ENCODE measurements at places on chromosomes 2 and 18.

DNA sequence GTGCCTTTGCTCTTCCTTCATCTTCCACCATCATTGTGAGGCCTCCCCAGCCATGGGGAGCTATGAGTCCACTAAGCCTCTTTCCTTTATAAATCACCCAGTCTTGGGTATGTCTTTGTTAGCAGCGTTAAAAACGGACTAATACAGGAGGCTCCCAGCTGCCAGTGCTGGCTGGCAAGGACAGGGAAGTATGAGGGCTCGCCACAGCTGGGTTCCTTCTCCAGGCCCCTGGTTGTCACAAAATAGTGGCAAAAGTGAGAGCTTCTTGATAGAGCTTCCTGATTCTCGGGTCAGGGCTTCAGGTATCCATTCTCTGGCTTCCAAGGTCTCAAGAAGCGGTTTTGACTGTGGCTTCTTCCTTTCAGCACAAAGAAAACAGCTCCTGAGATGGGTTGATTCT lies 85.0 kb downstream of the ZNF516 start:
- DNase-seq: no peak

GRCh38 chr2:210440206-210440605 lies 36.4 kb downstream of the LANCL1 start:
- no peak for DNase-seq

GRCh38 chr18:37967261-37967660 lies 401.7 kb upstream of the CELF4 start:
- no peak for DNase-seq

- no peak for DNase-seq
Observed at GRCh38 chr2:160077912-160078810, 15.7 kb upstream of the PLA2R1 start.

- DNase-seq: no peak
Observed at GRCh38 chr2:20578895-20579825, 71.7 kb downstream of the HS1BP3 start.

DNA sequence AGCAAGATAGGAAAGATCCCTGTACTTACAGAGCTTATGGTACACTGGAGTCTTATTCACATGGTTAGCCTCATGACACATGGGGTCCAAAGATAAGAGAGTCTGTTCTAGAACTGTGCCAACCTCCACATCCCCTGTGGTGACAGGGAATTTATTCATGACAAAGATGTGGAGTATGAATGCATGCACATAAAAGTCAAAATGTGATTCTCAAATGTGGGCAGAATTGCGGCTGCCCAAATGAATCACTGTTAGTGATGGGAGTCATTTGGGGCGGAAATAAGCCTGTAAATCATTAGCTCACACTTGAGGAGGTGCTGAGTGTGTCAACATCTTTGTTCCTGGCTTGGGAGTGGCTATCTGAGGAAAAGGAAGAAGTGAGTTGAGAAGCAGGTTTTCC lies 560.6 kb downstream of the SLC4A3 start:
- no peak for DNase-seq

DNA sequence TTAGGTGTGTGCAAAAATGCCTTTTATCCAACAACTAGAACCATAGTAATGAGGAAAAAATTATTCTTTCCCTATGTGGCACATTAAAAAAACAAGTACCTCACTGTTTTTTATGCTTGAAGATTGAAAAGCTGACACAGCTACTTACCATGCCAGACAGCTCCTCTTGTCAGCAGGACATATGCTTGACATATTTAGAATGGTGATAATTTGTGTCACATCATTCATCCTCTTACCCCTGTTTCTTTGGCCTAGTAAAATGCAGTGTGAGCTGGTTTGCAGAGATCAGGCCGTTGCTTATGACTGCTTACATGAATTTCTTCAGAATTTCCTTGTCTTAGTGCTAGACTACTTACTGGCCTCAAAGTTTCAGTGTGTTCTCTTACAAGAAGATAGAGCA lies 869.9 kb downstream of the LRP1B start:
- no peak for DNase-seq

- no peak for DNase-seq
Observed at GRCh38 chr2:16010011-16010410, 69.7 kb downstream of the MYCN start.

- no peak for DNase-seq
Observed at GRCh38 chr2:26170795-26171194, 2.1 kb upstream of the GAREM2 start.

DNA sequence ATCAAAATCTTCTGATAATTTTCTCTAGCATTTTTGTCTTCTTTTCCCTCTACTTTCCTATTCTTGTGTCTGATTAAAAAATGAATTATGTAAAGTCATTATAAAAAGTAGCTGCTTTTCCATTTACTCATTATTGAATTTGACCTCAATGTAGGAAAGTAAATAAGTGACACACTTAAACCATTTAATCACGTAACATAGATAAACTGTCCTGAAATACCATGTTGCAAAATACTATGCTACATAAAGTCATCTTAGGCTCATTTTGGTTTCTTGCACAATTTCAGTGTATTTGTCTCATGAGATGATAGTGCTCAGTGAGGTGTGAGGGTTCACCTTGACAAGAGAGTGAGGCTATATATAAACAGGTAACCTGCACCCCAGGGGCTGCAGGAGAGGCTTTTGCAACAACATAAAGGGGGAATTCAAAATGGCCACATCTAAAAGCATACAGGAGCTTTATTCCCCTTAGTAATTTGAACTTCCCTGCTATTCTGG lies 502.7 kb downstream of the RNF144A start:
- no peak for DNase-seq

- no peak for DNase-seq
Observed at GRCh38 chr18:77393519-77393918, 143.9 kb downstream of the GALR1 start.

DNA sequence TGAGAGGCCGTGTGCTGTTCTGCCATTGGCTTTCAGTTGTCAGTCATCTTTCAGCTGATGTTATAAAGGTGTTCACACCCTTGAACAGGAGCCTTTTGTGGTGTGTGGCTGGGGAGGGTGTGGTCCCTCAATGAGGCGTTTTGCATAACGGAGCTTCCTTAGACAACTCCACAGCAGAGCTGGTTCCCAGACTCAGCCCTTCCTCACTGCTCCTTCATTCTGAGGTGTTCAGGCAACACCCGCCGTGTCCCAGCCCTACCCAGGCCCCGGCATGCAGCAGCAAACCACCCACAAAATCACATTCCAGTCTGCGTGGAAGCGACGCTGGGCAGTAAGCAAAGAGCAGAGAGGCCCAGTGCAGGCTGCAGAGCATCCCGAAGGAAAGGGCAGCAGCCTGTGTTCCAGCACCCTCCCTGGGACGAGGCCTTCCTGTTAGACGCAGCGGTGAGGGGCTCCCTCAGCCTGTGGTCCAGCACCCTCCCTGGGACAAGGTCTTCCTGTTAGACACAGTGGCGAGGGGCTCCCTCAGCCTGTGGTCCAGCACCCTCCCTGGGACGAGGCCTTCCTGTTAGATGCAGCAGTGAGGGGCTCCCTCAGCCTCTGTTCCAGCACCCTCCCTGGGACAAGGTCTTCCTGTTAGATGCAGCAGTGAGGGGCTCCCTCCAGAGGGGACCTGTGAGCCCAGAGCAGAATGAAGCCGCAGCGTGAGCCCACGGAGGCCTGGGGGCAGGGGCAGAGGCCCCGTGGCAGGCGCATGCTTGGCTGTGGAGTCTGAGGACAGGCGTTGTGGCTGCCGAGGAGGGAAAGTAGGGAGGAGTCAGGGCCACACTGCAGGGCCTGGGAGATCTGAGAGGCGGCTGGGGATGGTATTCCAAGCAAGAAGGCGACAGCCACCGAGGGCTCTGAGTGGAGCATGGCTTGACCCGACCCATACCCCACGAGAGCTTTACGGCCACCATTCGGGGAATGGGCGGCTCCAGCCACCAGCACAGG lies 201.8 kb upstream of the HDAC4 start:
- DNase-seq: peak; percentile 40

- no peak for DNase-seq
Observed at GRCh38 chr2:225069477-225069876, 27.2 kb upstream of the DOCK10 start.

- DNase-seq: peak; percentile 74
Observed at GRCh38 chr2:27441958-27442919, at the start of gene KRTCAP3. KRTCAP3 (plus strand) TSS chr2:27442381; CDS start chr2:27442413, 32 bp downstream.

DNA sequence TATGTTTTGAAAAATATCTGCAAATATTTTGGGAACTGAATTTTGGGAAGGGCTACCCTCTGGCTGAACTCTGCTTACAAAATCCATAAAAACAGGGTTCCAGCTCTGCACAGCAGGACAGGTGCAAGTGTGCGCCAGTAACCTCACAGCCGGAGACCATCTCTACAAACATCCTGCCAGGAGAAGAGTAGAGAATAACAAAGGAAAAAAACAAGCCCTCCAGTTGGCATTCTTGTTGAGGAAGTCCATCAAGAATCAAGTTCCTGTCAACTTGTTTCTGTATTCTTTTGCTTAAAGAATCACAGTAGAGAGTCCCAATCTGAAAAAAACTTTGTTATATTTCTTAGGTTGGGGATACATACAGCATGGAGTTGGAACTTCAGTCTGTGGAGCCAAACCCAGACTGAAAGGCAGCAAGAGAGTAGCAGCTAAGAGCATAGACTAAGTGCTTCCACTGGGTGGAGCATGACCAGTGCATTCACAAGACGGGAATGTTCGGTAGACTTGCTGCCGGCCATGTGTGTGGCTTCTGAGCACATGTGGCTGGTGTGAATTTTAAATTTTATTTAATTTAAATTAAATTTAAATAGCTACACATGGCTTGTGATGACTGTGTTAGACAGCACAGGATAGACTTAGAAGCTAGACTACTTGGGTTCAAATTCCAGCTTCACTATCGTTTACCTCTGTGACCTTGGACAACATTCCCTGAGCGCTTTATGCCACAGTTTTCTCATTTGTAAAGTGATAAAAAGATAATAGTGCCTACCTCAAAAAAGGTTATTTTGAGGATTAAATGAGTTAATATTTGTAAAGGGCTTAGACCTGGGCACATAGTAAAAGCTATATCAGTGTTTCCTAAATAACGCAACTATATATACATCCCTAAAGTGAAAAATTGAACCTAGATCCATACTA lies 41.9 kb downstream of the SPTBN1 start:
- no peak for DNase-seq

- DNase-seq: no peak
Observed at GRCh38 chr2:10289891-10290290, 12.8 kb upstream of the HPCAL1 start.
